ENCODE measurements at places on chromosomes 2 and 18.

- no peak for DNase-seq
Measured at GRCh38 chr2:107627926-107628325, 198.8 kb upstream of the RGPD4 start.

DNA sequence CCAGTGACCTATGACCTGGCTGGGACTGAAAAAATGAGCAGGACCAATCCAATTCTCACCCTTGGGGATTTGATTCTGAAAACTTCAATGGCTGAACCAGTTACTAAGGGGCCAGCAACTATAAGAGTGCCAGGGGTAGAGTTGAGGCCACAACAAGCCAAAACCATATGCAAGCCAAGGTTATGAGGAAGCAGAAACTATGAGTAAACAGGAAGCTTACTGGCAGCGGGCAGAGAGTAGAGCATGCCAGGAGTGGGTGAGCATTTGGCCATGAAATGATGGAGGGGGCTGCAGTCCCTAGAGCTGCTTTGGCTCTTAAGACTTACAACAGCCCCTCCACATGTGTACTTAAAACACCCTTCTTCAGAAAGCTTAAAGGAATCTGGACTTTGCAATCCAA, 82.4 kb downstream of the RBMS1 start:
- no peak for DNase-seq

- DNase-seq: no peak
Measured at GRCh38 chr2:135799738-135800137, 37.2 kb downstream of the LCT start.

- DNase-seq: no peak
Measured at GRCh38 chr2:68857202-68857845, 13.9 kb downstream of the BMP10 start.

GRCh38 chr2:71798266-71799012, 345.1 kb downstream of the DYSF start:
- DNase-seq: peak; percentile 7

- DNase-seq: no peak
Measured at GRCh38 chr2:45812011-45812500, 160.6 kb downstream of the PRKCE start.

- no peak for DNase-seq
Measured at GRCh38 chr18:25976554-25976953, 113.9 kb downstream of the SS18 start.

DNA sequence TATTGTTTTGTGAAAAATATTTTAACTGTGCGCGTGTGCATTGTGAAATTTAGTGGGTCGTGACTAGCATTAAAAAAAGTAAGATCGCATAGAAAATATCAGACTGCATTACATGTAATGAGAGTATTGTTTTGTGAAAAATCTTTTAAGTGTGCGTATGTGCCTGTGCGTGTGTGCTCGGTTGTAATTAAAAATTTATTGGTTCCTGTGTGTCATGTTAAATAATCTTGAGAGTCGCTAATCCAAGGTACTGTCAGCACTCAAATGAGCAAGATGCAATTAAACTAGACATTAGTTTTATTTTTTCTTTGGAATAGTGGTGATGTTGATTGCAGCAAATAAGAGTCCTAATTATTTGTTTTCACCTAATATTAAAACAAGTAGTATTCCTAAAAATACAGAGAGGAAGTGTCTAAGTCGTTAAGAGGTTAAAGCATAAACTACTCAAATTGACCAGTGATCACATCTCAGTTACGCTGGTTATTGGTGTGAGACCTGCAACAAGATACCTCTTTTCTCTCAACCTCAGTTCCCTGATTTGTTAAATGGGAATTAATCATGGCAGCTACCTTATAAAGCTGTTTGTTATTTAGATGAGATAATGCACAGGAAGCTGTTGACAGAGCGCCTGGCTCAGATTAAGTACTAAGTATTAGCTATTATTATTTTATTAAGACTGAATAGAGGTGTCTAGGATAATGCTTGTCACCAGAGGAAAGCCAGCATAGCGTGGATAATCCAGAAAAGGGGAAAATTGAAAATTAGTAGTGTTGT, 1.9 kb downstream of the ZDBF2 start:
- DNase-seq: peak; percentile 37

DNA sequence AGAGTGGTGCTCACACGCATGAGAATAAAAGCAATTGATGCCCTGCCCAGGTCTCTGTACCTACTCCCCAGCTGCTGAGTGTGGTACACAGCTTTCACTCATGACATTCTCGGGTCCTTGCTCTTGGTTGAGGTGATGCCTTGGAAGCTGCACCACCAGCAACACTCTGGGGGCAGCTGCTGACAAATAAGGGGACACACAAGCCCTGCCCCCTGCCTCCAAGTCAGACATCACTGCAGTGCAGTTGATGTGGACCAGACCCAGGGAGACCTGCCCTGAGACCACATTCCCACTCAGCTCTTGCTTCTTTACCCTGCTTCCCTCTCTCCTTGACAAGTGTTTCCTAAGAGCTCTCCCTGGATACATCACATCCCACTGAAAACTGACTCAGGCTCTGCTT, 225.6 kb downstream of the ZBTB7C start:
- DNase-seq: no peak

DNA sequence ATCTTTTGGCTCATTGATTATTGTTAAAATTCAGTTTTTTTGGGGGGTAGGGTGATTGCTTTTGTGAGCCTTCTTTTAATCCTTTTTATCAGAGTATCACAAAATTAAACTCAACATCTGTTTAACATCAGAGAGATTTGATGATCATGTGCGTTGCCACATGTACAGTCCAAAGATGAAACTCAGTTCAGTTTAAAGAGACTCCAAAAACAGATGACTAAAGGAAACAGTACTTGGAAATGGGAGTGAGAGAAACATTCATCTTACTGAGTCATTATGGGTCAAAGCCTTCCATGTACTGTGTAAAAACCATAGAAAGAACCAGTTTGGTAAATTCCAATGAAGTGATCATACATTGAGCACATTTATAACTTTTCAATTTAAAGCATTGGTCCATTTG, 53.0 kb downstream of the LYPD6 start:
- DNase-seq: no peak

All from NCI-H69 (cell line).